ENCODE measurements at places on chromosomes 3 and 15. TPM values are rescaled to one million over a fixed set of nuclear protein-coding genes. Genes with fewer than 3 reads are reported as not detected.

The SLC24A5 gene
- not detected for total RNA-seq

The MYZAP gene
- total RNA-seq, result 299 TPM

The GNAT1 gene
- not detected for total RNA-seq

The NR2C2 gene
- 44.8 TPM for total RNA-seq

The REC114 gene
- not detected for total RNA-seq

The CD200 gene
- total RNA-seq, result 2.5 TPM

The NR2F2 gene
- total RNA-seq, result 85.8 TPM

The RARB gene
- total RNA-seq, result 13.1 TPM

The ECE2 gene
- 0.62 TPM for total RNA-seq

The MLF1 gene
- 8.1 TPM for total RNA-seq

The GP5 gene
- not detected for total RNA-seq

The CHDH gene
- total RNA-seq, result 13.1 TPM

The LRTM1 gene
- not detected for total RNA-seq

The PPP1R14D gene
- total RNA-seq, result not detected

The PLA2G4E gene
- total RNA-seq, result 0.08 TPM

The NRG4 gene
- total RNA-seq, result not detected

The STX19 gene
- not detected for total RNA-seq

The SHC4 gene
- total RNA-seq, result 1.4 TPM

The AHSG gene
- not detected for total RNA-seq

The TKT gene
- 218 TPM for total RNA-seq

The CPLX3 gene
- not detected for total RNA-seq

The PAK6 gene
- 2.2 TPM for total RNA-seq

The CHRNB4 gene
- 0.10 TPM for total RNA-seq

The SI gene
- total RNA-seq, result not detected

The KBTBD13 gene
- not detected for total RNA-seq

The SLC38A3 gene
- total RNA-seq, result 0.35 TPM

The PLSCR1 gene
- total RNA-seq, result 190 TPM

The DUOXA1 gene
- 1.7 TPM for total RNA-seq

The SLC24A1 gene
- 4.4 TPM for total RNA-seq

The TEX55 gene
- not detected for total RNA-seq

The SCN11A gene
- total RNA-seq, result not detected

The SENP5 gene
- 47.1 TPM for total RNA-seq

The TMEM158 gene
- 4.1 TPM for total RNA-seq

The TICRR gene
- not detected for total RNA-seq

The BFSP2 gene
- total RNA-seq, result not detected

Measured in gastroesophageal sphincter (tissue), 4 donors.